SJCRH30 (cell line): ENCODE measurements at places on chromosomes 2 and 18.

DNA sequence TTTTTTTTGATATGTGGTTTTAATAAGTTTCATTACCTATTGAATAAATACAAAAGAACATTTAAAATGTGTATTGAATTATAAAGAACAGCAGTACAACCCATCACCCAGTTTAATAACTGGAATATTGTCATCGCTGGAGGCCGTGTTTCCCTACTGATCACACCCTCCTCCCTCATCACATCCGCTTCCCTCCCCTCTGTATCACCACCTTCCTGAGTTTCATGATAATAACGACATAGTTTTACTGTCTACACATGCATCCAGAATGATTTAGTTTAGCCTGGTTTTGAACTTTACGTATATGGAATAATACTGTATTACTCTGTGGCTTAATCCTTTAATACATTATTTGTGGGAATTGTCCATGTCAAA lies 2.1 kb downstream of the SERPINB8 start:
- DNase-seq = no peak

- DNase-seq = no peak
These were observed 89.9 kb downstream of the INHBB start for GRCh38 chr2:120435671-120436459.

DNA sequence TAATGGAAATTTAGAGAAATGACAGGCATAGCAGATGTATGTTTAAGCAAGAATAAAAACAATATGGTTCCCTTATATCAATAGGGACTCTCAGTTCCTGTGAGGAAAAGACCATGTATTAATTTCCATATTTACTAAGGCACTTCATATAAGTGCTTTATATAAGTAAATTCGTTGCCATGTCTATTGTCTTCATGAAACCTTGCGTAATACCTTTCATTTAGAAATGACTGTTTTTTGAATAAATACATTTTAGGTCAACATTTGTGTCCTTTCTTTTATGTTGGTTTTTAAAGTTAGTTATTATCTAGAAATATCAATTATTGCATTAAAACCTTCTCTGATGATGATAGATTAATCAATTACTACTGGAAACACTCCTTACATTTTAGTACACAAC lies 83.3 kb downstream of the KCNS3 start:
- DNase-seq = no peak

- no peak for DNase-seq
These were observed 164.4 kb downstream of the TMEFF2 start for GRCh38 chr2:192030289-192030688.

DNA sequence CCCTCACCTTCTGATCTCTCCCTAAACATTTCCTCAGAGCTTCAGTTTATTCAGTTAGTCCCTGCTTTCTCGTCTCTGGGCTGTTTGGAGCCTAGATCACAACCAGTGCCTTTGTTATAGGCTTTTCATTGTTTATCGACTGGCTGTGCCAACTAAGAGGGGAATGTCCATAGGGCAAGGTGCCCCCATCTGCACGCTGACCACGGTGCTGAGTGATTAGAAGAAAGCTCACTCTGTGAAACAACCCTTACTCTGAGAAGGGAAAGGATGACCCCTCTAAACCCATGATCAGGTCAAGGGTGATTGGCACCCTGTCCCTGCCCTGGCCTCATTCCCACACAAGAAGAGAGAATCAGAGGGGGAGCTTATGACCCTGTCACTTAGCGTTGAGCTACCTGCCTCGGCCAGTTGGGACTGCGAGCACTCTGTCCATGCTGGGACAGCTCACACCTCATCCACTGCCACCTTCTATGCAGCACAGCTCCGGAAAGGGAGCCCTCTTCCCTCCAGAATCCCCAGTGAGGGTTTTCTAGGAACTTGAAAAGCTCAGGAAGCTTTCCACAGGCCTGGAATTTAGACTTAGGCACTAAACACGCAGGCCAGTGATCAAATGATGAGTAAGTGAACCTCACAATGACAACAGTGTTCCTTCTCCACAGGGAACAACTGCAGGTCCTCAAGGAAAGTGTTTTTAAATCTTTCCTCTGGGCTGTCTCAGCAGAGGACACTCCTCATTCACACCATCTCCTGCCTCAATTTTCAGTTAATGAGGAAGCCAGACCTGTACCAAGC lies 2.3 kb upstream of the ACTG2 start:
- DNase-seq = no peak

GRCh38 chr2:240593026-240593702 lies 6.6 kb downstream of the CAPN10 start:
- no peak for DNase-seq

DNA sequence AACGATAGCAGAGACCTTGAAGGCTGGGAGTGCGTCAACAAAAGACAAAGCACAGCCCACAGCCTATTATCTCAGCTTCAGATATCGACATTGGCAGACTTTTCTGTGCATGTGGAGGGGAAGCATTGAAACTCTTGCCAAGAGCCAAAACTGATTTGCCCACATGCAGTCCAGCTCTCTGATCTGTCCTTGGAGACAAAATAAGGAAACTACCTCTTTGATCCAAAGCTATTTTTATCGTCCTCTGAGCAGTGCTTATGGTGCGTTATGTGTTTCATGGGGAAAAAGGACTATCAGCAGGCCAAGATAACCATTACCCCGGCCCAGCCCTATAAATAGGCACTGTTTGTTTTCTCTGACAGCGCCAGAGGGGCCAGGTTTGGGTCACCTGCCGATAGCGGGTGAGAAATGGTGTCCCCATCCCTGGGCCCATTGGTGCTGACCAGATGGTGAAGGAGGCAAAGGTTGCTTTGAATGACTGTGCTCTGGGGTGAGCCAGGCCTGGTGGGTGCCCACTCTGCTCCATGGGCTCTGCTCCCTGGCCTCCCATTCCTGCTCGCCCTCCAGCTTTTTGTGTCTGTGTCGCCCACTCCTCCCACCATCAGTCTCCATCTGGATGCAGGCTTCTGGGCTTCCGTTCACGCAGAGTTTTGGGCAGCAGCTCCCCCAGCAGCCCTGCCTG lies 176.1 kb upstream of the HS6ST1 start:
- no peak for DNase-seq

DNA sequence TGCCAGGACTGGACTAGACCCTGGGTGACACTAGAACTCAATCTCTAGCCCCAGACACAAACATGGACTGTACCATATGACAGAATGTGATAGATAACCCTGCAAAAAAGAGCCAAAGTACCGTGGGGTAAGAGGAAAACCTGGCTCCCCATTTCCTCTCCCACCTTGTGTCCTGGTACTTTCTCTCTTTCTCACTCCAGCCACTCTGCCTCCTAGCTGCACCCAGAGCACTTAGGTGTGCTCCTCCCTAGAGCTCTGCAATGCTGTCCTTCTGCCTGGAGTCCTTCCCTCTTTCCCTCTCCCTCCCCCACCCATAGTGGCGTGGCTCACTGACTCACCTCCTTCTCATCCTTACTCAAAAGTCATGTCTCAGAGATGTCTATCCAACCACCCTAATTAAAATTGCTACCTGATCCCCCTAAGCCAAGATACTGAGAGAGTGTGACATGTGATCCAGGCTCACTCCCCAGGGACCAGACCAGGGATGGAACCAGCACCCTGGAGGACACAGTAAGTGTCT lies 171.3 kb downstream of the LOXHD1 start:
- DNase-seq = no peak

- no peak for DNase-seq
These were observed 643.3 kb downstream of the DCDC2C start for GRCh38 chr2:4346628-4347027.

DNA sequence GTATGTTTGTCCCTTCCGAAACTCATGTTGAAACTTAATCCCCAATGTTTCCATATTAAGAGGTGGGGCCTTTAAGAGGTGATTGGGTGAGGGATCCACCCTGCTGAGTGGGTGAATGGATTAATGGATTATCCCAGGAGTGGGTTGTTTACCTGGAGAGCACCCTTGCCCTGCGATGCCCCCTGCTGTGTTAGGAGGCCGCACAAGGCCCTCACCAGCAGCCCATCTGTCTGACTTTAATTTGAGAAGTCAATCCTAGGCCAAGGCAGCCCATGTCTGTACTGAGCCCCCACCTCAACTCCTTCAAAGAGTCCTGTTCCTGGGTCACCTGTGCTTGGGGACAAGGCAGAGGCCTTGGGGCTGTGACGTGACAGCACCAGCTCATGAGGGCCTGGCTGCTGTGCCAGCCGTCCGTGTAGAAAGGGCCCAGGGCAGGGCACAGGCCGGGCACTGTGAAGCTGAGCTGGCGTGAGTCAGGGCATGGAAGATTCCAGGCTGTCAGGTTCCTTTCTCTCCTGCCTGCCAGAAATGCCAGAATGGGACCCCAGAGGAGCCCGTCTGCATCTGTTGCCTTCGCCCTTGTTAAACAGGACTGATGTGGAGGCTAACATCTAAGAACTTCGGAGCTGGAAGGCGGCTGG lies 21.3 kb upstream of the TAF1B start:
- no peak for DNase-seq

DNA sequence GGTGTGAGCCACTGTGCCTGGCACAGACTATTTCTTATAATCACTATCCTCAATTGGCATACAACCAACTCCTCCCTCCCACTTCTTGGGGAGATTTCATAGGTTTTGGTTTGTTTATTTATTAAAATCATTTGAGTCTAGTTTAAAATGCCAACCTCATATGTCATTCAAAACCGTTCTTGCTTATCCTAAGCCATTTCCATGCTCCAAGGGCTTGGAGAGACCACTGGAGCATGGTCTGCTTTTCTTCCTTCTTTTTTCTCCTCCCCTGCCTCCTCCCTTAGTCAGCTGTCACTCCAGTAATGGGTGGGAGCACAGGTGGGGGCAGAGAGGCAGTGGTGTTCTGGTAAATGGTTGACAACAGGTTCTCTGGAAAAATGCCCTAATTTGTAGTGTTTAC lies 20.4 kb upstream of the KCNS3 start:
- no peak for DNase-seq

DNA sequence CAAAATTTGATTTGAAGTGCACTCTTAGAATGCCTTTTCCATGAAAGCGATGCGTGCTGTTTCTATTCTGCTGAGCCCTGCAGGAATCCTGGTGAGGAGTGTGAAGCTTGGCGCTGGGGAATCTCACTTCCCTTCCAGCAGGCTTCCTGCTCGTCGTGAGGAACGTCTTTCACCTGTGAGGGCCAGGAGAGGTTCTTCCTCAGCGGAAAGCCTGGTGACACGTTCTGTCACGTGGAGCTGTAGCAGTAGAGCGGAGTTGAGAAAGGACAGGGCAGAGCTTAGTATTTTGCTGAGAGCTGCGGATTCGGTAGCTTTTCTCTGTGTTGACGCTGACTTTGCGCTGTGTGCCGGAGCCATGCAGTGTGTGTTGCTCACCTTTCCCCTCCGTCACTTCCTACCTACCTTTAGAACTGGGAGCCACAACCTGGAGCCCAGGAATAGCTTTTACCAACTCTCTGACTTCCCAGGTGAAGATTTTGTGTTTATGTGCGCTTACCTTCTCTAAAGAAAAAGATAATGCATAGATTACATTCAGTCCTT lies 294.8 kb downstream of the PTGR3 start:
- DNase-seq = no peak

- DNase-seq = no peak
These were observed 58.2 kb downstream of the GLS start for GRCh38 chr2:190938771-190939335.

- no peak for DNase-seq
These were observed 87.0 kb upstream of the STK17B start for GRCh38 chr2:196258407-196258806.

DNA sequence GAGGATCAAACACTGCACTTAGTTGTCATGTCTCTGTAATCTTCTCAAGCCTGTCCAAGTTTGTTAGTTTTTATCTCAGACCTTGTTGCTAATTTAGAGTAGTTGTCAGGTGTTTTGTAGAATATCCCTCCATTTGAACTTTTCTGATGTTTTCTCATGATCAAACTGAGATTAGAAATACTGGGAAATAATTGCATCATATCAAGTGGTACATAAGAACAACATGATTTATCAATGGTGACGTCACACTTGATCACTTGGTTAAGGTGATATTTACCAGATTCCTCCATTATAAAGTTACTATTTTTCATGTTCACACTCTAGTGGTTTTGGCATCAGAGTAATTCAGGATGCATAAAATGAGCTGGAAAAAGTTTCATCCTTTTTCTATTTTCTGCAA lies 1182.4 kb upstream of the ZEB2 start:
- DNase-seq = no peak

DNA sequence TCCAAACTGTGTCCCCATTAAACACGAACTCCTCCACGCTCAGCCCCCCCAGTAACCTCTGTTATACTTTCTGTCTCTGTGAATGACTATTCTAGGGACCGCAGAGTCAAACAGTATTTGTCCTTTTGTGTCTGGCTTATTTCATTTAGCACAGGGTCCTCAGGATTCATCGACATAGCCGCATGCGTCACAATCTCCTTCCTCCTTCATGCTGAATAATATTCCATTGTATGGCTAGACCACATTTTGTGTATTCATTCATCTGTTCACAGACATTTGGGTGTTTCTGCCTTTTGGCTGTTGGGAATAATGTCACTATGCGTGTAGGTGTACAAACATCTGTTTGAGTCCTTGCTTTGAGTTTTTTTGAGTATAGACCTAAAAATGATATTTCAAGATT lies 80.9 kb downstream of the SH3RF3 start:
- DNase-seq = no peak

DNA sequence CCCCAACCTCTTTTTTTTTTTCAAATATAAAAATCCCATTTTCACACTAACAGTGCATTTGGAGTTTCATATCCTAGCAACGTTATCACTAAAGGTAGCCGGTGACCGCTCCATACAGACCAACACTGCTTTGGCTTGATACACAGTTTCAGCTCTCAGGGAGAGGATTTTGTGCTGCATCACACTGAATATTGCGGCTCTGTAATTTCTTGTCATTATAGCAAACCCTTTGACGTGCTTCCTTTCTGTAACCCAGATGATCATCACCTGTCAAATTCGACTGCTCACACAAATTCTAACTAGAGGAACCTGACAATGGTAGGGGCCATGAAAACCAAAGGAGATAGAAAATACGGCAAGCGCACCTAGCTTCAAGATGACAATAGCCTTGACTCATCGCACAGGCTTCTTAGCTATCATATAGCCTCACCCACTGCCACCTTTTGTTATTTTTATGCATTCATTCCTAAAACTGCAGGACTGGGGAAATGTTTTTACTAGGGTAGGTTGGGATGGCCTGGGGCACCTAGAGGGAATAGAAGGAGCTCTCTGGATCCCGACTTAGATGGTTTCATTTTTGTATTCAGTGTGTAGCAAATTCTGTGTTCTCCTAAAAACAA lies 582.9 kb upstream of the PIK3C3 start:
- no peak for DNase-seq

GRCh38 chr2:177574356-177574755 lies 181.8 kb downstream of the AGPS start:
- DNase-seq = no peak
